ENCODE measurements at places on chromosomes 2 and 18. TPM values are rescaled to one million over a fixed set of nuclear protein-coding genes. Genes with fewer than 3 reads are reported as not detected.

NYAP2 gene
- not detected for total RNA-seq

- DNase-seq = peak; percentile 23
Observed at GRCh38 chr18:79644006-79644665, 35.5 kb upstream of the CTDP1 start.

- no peak for DNase-seq
Observed at GRCh38 chr18:49681387-49681786, 119.5 kb downstream of the LIPG start.

- no peak for DNase-seq
Observed at GRCh38 chr18:28802546-28802945, 625.6 kb upstream of the CDH2 start.

PDE1A gene
- not detected for total RNA-seq

DNA sequence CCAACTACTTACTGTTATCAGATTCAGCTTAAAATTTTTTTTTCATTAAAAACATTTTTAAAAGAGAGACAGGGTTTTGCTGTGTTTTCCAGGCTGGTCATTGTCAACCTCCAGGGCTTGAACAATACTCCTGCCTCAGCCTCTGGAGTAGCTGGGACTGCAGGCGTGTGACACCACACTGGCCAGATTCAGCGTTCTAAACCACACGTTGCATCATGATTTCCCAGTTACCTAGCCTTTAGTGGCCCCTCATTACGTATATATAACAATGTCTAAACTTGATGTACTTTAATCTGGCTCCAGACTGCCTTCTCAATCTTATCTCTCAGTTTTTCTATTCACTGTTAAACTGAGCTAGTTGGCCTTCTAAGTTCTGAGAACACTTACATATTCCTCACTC is 89.6 kb downstream of the COMMD1 start:
- no peak for DNase-seq

DNA sequence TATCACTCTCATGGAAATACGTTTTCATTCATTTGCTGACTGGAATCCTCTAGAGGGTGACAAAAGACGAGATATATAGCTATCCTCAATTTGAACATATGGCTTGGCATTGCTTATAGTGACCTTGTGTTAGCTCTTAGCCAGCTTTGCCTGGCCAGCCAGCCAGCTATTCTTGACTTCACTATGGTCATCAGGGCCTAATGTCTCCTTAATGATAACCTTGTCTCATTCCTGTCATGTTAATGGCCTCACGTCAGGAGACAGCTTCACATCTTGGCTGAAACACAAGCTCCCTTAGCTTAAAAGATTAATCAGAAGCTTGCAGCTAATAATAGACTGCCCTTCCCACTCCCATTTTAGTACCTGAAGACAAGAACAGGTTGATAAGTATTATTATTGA is 1517.5 kb upstream of the PIK3C3 start:
- no peak for DNase-seq

DNA sequence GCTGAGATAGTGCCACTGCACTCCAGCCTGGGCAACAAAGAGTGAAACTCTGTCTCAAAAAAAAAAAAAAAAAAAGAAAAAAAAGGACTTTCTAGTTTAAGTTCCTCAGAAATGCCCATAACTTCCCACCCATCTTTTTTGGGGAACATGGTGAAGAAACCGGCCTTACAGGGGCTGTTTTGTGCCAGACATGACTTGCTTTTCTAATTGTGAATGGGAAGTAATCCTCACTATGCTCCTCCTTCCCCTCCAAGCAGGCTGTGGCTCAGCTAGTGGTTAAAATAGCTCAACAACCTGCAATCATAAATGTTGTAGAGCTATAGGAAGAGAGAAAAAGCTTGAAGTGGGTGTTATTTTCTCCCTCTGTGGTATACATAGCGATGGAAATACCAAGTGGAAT is 34.1 kb upstream of the OLA1 start:
- DNase-seq = no peak

- DNase-seq = no peak
Observed at GRCh38 chr2:70141902-70142589, 48.8 kb downstream of the C2orf42 start.

DNA sequence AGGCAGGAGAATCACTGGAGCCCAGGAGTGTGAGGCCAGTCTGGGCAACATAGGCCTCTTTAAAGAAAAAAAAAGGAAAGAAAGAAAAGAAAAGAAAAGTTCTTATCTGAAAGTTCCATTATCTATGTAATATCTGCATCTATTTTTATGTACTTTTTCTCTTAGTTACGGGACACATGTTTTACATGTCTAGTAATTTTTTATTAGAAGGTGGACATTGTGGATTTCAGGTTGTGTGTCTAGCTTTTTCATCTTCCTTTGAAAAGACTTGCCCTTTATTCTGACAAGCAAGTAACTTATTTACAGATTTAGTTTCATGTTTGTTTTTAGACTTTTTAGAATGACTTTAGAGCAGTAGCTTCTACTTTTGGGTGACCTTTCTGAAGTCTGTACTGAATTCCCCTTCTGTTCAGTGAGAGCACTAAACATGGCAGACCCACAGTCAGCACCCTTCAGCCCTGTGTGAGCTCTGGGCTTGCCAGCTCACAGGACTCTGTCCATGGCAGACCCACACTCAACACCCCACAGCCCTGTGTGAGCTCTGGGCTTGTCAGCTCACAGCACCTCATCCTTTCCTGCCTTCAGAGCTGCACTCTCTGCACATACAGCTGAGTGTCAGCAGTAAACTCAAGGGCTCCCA is 17.5 kb downstream of the TRAPPC12 start:
- DNase-seq = no peak

- no peak for DNase-seq
Observed at GRCh38 chr18:68940039-68940438, 142.2 kb downstream of the CCDC102B start.

DNA sequence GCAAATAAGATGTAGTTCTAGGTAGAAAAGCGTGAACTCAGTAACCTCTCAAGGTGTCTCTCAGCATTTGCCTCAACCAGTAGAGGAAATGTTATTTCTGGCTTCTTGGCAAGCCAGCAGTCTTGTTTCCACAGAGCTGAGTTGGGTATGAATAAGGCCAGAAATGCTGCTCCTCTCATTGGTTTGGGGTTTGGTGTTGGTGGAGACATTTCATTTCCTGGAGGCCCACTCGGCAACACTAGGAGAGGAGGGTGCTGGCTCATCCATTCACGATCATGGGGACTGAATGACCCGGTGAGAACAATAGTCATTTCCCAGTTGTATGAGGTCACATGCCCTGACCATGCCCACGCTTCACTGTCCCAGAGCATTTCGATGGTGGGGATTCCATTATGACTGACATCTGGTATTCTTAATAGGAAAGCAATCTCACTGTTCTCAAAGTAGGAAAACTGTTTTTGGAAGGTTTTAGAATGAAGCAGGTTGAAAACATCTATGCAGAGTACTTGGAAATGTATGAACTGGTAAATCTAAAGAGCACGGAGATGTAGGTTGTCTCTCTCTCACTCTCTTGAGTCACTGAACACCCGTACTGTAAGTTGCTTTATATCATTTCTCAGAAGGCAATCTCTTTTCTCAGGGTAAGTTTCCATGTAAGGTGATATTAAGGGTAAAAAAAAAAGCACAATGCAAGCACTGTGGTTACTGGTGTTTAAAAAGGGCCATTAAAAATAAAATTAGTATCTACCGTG is 37.1 kb upstream of the CTLA4 start:
- DNase-seq = no peak

C1QL2 gene
- not detected for total RNA-seq

DNA sequence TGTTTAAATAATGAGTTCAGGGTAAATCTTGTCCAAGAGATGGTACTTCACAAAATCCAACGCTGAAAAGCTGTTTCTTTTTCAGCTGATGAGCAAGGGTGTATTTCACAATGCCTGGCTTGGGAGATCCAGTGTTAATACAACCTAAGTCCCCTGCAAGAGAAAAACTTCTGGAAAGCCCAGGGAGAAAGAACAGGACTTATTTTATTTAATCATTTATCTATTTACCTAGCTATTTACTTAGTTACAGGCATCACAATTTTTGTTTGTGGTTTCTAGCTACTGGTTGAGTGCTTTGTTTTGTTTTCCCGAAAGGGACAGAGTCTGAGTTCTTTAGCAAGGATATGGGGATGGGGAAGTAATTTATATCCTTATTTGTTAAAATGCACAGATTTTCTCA is 598.2 kb upstream of the SYT4 start:
- DNase-seq = no peak

LBH gene
- 99.1 TPM for total RNA-seq
